ENCODE measurements at places on chromosomes 12 and 14. TPM values are rescaled to one million over a fixed set of nuclear protein-coding genes. Genes with fewer than 3 reads are reported as not detected.

The MIPOL1 gene
- total RNA-seq: 19.6 TPM

DNA sequence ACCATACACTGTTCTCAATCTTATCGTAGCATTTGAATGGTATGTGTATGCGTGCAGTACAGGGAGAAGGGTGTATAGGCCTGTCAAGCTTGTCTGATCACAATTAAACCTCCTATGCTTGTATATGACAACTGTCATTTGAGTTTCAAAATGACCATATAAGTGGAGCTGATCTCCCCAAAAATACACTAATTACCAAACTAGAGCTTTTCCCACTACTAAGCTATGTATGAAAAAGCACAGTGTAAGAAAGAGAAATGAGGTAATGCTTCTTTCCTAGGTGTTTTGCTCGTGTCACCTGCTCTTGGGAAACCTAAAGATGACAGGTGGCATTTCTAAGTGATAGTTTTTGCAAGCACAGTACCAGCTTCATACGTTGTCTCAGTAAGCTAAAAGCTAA is 1.1 kb upstream of the STK38L start:
- no peak overlapping the region for H3K4me3 ChIP-seq
- H3K4me1 ChIP-seq: peaks cover 3% of the 10 kb centered on the region
- no peak overlapping the region for H3K27ac ChIP-seq
- H3K27me3 ChIP-seq: no peaks in the 10 kb centered on the region
- H3K36me3 ChIP-seq: no peaks in the 10 kb centered on the region

DNA sequence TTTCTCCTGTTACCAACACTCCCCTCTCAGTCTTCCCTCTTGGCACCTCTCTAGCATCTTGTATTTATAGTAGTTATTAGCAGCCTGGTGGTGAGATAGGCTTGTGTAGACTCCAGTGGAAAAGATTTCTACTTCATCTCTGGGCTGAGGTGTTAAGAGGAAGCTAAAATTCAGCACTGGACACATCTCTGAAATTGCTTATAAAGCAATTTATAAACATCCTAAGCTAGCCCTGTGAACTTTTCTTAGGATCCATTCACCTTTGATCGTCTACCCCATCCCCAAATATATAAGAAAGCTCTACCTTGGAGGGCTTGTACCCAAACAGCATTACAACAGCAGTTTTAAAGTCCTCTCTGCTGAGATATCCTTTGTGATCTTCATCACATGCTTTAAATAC is 928 bp downstream of the EFCAB11 start:
- no peak for DNase-seq
- peak overlapping the region; percentile 82 for H3K4me3 ChIP-seq
- H3K27ac ChIP-seq: no peak overlapping the region
- H3K36me3 ChIP-seq: peaks cover 11% of the 10 kb centered on the region
- peaks cover 24% of the 10 kb centered on the region for H3K4me1 ChIP-seq

DNA sequence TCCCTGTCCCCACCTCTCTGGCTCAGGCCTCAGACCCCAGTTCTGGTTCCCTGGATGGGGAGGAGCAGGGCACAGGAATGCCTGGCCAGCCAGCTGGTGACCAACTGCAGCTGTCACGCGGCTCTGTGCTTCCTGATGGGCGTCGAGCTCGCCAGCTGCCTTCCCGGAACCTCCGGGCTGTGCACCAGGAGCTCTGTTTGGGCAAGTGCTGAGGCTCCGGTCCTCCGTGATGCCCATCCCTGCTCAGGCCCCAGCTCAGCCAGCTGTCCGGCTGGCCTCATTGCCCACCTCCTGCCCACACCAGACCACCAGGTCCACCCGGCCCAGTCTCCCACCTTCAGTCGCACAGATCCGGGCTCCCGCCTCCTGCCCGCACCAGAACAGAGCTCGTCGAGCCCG is 4.8 kb downstream of the IFFO1 start:
- H3K4me1 ChIP-seq: peaks cover 59% of the 10 kb centered on the region
- peaks cover 64% of the 10 kb centered on the region for H3K36me3 ChIP-seq
- peak overlapping the region; percentile 81 for H3K27ac ChIP-seq
- H3K27me3 ChIP-seq: no peaks in the 10 kb centered on the region
- no peak for DNase-seq

DNA sequence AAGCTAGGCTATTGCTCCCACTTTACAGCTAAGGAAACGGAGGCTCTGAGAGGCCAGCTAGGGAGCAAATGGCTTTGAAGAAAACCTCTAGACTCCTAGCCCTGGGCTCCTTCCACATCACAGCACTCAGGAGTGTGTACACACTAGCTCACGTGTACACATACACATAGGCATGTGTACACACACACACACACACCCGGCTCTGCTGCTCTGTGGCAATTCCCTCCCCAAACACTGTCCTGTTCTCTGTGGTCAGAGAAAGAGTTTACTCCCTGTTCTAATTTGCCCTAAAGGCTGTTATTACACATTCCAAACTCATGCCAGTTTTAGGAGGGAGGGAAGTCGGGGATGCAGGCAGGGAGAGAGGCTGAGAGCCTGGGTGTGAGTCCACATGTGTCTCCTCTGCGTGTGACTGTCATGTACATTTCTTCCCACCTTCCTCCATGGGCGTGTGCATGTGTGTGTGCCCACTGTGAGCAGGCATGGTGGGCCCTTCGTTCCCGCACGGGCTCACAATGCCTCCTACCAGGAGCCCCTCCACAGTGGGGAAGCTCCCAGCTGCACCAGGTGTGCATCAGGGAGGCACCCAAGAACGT is 14.2 kb downstream of the TRPV4 start:
- H3K36me3 ChIP-seq: no peaks in the 10 kb centered on the region
- peaks cover 14% of the 10 kb centered on the region for H3K4me1 ChIP-seq
- H3K27ac ChIP-seq: no peak overlapping the region
- no peak for DNase-seq
- peaks cover 2% of the 10 kb centered on the region for H3K27me3 ChIP-seq

The TAS2R7 gene
- 0.33 TPM for total RNA-seq

The TAS2R14 gene
- 13.3 TPM for total RNA-seq

GRCh38 chr12:47224563-47225133 is 144.9 kb upstream of the AMIGO2 start:
- H3K4me1 ChIP-seq: no peaks in the 10 kb centered on the region
- H3K36me3 ChIP-seq: no peaks in the 10 kb centered on the region
- no peaks in the 10 kb centered on the region for H3K27me3 ChIP-seq
- no peak overlapping the region for H3K27ac ChIP-seq
- no peak for DNase-seq

DNA sequence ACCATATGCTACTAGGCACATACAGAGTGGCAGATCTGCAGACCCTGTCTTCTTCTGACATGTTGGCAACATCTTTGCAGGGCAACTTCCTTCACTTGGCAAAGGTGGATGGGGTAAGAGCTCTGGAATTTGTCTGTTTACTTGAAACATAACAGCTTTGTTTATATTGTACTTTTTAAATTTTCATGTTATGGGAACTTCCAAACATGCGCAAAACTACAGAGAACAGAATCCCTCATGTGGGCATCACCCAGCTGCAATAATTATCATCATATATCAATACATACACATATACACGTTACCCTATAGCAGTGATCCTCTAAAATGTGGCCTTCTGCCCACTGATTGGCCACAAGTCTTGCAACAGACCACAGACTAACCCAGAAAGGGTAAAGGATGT is 103.4 kb downstream of the STAB2 start:
- no peak for DNase-seq
- no peaks in the 10 kb centered on the region for H3K27me3 ChIP-seq
- no peak overlapping the region for H3K27ac ChIP-seq
- H3K4me3 ChIP-seq: no peak overlapping the region
- no peaks in the 10 kb centered on the region for H3K4me1 ChIP-seq

GRCh38 chr12:80754274-80754673 is 37.6 kb downstream of the MYF5 start:
- H3K27ac ChIP-seq: no peak overlapping the region
- DNase-seq: no peak
- H3K4me3 ChIP-seq: no peak overlapping the region
- no peaks in the 10 kb centered on the region for H3K4me1 ChIP-seq
- no peaks in the 10 kb centered on the region for H3K27me3 ChIP-seq

- no peak for DNase-seq
- H3K4me1 ChIP-seq: no peaks in the 10 kb centered on the region
- H3K27me3 ChIP-seq: no peaks in the 10 kb centered on the region
These were observed 19.5 kb downstream of the PRKAB1 start for GRCh38 chr12:119687406-119687805.

The IL31 gene
- total RNA-seq: not detected

GRCh38 chr14:101289911-101290310 is 271.4 kb upstream of the DIO3 start:
- H3K27ac ChIP-seq: no peak overlapping the region
- H3K27me3 ChIP-seq: no peaks in the 10 kb centered on the region
- H3K4me3 ChIP-seq: no peak overlapping the region
- no peaks in the 10 kb centered on the region for H3K36me3 ChIP-seq

Measured in spinal cord (tissue), 10 donors.